OCI-M1 (cell line): ENCODE measurements at places on chromosomes 4 and X.
A peak's percentile ranks its signal among the peaks of the same experiment; 100 is the strongest.

DNA sequence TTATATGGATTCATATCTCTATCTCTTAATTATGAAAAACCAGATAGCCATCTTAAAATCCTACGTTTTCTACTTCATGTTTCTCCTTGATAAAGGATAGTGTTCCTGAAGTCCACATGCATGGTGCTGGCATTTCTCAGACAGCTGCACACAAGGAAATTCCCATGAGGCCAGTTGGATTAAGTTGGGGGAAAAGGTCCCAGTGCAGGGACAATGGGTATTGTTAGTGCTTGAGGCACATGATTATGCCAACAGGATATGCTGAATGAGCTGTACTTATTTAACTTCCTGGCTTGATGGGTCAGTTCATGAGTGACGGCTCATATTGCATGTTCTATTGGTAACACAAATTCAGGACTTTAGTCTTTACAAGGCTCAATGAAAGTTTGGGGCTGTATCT lies 913.9 kb upstream of the NDST4 start:
- no peak for DNase-seq

GRCh38 chrX:133880032-133880443 lies 105.4 kb downstream of the GPC3 start:
- no peak for DNase-seq

GRCh38 chrX:100681599-100681998 lies 37.6 kb downstream of the SRPX2 start:
- no peak for DNase-seq

DNA sequence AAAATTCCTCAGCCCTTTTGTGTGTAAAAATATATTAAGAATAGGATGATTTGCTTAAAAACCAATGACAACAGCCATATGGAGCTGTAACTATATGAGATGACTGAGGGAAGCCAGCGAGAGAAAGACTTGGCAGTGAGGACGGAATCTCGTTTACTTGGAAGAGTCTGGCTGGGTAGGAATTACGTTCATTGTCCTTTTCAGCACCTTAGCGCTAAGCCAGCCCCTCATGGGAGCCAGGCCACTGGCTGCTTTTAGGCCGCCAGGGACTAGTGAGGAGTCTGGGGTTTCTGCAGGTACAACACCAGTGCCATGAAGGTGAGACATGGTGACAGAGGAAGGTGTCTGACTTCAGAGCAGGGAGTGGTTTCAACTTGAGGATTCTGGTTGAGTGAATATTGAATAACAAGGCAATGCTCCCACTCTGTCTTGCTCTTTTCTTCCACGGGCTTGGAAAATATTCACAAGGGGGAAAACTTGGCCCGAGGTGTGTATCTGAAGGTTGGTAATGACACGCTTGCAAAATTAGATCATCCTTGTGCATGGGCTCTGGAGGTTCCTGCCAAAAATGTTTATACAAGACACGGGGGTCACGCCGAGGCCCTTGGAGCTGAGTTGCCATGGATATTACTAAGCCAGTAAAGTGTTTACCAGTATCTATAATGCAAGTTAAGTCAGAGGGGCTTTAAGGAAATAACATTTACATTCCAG lies 17.4 kb downstream of the KLF3 start:
- no peak for DNase-seq

- DNase-seq = no peak
These were observed 135.0 kb downstream of the AMMECR1 start for GRCh38 chrX:110182865-110183264.

DNA sequence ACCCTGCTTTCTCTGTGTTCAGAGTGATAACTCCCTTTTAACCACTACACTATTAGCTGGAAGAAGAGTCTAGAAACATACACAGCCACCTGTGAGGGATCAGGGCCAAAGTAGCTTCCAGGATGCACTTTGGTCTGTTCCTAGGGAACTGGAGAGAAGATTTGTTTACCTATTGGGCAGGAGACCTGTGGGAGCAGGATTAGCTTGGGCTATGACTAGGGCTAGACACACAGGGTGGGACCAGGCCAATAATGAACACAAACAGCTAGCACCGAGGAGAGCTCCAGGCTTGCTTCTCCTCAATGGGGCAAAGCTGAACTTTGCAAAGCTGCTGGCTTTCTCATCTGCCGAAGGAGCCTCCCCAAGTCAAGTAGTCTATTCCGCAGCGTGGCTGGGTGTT lies 24.4 kb upstream of the MAP7D3 start:
- no peak for DNase-seq

DNA sequence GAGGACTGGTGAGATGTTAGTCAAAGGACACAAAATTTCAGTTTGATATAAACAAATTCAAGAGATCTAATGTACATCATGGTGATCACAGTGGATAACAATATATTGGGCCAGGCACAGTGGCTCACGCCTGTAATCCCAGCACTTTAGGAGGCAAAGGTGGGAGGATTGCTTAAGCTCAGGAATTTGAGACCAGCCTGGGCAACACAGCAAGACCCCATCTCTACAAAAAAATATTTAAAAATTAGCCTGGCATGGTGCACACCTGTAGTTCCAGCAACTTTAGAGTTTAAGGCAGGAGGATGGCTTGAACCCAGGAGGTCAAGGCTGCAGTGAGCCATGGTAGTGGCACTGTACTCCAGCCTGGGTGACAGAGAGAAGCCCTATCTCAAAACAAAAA lies 8.7 kb downstream of the SCARB2 start:
- no peak for DNase-seq

GRCh38 chr4:169102026-169102425 lies 92.0 kb upstream of the CBR4 start:
- no peak for DNase-seq

DNA sequence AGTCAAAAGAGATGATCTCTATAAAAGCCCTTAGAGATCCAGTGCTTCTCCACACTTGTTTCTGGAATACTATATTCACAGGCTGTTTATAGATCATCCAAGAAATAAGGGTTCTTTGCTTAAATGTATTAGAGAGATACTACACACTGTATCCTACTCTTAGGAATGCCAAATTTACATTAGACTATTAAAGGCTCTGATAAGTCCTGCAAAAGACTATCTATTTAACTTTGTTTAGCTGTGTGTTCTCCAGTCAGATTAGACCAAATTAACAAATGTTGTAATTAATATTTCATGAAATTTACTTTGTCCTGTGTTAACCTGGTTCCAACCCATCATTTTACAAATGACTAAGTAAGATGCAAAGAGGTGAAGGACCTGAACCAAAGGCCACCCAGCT lies 260.5 kb upstream of the ZIC3 start:
- no peak for DNase-seq

- peak; percentile 69 for DNase-seq
These were observed 2192.6 kb upstream of the AGA start for GRCh38 chr4:179634862-179635261.

DNA sequence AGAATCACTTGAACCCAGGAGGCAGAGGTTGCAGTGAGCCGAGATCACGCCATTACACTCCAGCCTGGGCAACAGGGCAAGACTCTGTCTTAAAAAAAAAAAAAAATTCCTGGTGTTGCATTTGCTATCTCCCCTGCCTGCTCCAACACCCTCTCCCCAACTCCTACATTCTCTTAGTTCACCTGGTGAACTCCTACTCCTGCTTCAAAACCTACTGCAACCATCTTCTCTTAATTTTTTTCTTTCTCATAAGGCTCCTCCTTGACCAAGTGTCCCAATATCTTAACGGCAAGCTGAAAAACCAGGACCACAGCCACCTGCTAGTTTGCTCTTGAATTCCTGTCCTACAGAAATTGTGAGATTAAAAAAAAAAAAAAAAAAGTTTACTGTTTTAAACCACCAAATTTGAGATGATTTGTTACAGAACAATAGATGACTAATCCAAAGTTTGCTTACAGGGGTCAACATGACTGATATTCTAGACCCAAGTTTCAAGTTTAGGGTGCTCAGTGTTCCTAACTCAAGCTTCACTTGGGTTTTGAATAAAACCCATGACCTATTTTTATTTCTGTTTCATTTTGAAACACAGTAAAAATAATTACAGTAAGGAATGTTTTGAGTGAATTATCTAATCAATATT lies 13.1 kb upstream of the ANXA5 start:
- no peak for DNase-seq

DNA sequence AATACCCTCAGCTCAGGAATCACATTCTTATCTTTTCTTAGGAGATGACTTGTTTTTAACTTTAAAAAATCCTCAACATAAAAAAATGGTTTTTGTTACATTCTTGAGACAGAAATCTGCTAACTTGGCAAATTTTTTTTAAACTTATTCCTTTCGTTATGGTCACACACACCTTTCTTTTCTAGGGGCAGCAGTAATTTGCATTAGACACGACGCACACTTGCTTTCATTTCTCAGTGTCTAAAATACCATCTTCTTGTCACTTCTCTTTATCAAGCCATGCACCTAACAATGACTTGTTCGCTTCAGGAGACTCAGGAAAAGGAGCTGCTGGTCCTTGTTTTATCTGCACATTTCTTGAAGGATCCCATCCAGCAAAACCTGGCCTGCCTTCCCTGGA lies 112.6 kb upstream of the TBL1X start:
- peak; percentile 81 for DNase-seq
